Left renal pelvis (tissue), 4 donors: ENCODE measurements at places on chromosomes 3 and 15.

DNA sequence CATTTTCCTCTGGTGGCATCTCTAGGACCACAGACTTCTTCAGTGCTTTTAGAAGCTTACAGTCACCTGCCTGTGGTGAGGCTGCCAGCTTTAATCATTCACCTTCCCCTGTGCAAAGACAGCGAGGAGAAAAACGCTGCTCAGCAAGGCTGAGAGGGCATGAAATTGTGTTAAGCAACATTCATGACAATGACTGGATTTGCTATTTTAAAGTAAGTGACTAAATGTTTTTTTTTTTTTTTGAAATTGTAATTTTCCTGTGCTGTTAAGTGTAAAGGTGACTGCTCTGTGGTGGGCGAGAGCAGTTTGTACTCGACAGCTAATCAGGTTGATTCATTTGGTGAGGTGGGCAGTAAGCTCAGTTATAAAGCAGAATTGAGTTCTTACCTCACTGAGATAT lies 240.4 kb downstream of the NSUN3 start:
- DNase-seq = no peak

DNA sequence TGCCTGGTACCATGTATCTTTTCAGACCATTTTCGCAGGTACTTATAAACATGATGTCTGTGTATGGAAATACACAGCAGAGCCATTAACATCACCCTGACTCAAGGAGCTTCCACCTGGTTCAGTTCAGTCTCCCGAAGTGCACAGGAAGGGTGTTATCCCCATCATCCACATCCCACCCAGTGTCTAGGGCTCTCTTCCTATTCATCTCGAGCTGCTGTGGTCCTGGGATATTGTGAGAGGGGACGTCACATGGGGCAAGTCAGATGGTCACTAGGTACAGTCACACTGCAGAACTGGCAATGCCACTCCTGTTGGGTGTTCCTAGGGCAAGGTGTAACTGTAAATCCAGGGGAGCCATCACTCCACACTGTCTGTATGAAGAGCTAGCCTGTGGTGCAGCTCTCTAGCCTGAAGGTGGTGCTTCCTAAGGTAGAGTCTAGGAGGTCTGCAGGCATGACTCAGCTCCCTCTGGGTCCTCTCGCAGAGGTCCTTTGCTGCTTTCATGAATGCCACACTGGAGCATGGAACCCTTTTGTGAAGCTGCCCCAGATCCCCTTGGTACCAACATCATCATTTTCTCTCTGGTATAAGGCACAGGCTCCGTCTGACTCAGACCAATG lies 13.9 kb downstream of the ISLR2 start:
- no peak for DNase-seq

DNA sequence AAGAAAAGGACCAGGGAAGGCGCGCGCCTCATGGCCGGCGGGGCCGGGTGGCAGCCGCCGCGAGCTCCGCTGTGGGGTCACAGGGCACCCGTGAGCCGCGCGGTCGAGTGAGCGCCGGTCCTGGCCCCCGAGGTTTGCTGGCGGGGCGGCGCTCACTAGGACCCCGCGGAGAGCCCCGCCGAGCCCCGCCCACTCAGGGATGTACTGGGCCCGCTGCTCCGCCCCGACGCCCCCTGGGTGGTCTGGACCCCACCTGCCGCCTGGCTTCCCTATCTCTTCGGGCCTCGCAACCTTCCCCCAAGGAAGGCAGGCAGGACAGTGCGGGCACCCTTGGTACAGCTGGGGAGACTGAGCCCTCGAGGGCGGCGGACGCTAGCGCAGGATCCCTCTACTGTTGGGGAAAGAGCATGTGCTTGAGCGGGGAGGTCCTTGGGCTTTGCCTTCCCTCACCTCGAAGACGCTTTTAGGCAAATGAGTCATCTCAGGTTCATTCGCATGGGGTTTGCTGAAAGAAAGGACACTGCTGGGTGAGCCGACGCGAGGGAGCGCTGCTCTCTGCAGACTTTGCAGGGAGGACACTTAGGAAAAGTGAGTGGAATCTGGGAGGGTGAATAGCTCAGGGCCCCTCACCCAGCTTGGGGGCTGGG lies at the start of gene CHRNB4:
Gene CHRNB4 (minus strand): TSS at position 109 of the 647 bp plus-strand sequence. CDS start 77 bp downstream, at position 32.
- no peak for DNase-seq

DNA sequence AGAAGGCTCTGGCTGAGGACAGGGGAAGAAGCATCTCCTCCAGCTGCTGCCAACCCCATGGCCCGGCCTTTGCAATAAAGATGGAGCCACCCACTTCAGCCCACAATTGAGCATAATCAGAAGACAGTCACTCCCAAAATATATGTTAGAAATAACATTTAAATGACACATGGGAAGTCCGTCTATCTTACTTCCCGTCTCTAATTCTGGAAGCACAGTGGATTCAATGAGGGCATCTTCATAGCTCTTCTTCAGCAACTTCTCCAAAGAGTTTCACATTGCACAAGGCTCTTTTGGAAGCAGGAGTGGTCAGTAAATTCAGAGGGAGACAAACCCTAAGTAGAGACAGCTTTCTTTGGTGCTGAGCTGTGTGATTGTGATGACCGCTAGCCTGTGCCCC lies 67.0 kb upstream of the SEC61A1 start:
- no peak for DNase-seq

DNA sequence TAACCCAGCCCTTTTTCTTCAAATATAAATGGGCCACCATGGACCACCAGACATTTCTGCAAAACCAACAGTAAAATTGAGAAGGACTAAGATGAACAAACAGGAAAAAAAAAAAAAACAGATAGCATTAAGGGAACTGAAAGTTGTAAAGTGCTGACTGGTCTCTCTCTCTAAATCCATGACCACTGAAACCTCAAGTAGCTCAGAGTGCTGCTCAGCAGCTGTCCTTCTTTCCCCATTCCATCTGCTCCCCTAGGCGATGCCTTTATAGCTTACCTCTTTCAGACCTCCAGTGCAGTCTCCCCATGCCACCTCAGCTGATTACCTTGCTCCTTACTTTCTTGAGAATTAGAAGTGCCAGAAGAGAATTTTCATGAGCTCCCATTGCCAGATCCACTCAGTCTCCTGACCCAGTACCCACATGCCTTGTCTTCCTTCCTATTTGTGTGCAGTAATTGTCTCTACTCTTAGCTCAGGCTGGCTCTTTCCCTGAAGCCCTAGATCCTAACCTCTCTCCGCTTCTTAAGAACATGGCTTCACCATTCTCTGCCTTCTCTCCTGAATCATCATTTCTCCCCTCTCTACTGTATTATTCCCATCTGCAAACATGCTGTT lies 23.9 kb upstream of the XIRP1 start:
- DNase-seq = no peak

- DNase-seq = no peak
These were observed 911 bp downstream of the RFTN1 start for GRCh38 chr3:16512435-16513140.

DNA sequence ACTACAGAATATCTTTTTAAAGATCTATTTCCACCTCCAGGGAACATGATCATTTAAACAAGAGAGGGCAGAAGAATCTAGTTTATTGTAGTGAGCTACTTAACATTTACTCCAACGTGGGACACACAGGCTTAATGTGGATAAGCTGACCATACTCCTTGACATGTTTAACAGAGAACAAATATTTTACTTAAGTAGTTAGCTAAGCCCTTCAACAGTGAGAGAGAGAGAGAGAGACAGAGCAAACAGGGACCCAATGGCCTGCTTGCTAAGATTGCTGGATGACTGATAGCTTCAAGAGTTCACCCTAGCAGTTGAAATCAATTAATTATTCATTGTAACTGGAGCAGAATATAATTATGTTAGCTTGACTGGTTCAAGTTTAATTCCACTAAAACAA lies 158.6 kb downstream of the ADAM10 start:
- DNase-seq = no peak

DNA sequence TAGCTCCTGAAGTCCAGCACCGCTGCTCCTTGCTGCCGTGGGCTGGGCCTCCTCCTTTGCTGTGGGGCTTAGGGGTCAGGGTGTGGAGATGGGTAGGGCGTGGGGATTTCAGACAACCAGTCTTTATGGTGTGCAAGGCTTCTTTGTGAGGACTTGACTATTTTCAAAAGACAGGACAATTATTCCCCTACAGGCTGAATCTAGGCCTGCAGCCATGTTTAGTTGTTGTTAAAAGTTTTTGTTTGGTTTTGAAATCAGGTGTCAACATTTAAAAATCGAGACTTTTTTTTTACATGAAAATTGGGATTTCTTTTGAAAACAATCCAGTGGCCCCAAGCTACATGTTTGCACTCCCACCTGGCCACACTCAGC lies 10.6 kb downstream of the RPL32 start:
- no peak for DNase-seq

DNA sequence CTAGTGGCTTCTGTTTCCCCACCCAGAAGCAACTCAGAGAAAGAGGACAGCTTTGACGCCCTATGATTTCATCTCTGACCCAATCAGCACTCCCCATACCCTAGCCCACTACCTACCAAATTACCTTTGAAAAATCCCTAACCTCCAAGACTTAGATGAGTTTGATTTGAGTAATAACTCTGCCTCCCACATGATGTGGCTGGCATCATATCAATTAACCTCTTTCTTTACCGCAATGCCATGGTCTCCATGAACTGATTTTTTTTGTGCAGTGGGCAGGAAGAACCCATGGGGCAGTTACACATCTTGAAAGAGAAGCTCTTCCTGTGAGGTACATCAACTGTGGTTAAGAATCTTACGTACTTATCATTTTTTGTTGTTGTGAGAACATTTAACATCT lies 25.5 kb upstream of the APOD start:
- DNase-seq = no peak

- no peak for DNase-seq
These were observed 1009.8 kb downstream of the TUSC7 start for GRCh38 chr3:117719316-117719926.

DNA sequence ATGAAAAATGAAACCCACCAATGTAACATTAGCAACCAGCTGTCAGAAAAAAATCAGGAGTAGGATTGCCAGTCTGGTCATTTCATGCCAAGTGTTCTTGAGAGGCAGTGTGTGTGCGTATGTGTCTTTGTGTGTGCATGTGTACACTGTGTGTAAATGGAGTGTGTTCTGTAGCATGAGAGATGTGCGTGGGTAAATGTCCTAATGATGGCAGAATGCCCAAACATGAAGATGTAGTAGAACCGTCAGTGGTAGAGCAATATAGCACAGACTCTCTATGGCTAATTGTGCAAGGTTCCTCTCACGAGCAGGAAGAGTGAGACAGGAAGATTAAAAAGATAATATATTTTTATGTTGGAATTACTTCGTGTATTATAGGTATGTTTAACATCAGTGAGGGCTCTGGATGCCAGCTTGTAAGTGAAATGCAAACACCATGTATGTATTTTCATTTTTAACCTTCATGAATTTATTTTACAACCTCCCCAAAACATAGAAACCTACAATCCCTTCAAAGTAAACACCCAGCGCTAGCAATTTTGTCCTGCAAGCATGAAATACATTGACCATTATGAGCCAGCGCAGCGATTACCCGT lies 1038.7 kb downstream of the IGSF11 start:
- no peak for DNase-seq

GRCh38 chr15:82554351-82554750 lies 14.1 kb upstream of the RPS17 start:
- DNase-seq = no peak

GRCh38 chr3:81105789-81106488 lies 655.5 kb downstream of the GBE1 start:
- no peak for DNase-seq

DNA sequence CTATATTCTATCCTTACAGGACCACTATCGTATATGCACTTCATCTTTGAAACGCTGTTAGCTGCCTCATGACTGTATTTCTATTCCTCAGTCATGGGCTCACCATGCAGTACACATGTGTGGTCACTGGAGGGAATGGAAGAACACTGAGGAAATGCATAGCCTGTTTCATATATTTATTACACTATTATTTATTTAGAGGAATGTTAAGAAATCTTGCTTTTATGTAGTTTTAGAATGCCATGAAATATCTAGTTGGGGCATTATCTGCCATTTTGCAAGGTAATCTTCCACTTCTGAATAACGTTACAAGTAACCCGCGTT lies 155.7 kb downstream of the IGF1R start:
- no peak for DNase-seq
